ENCODE measurements at places on chromosomes 16 and 17. TPM values are rescaled to one million over a fixed set of nuclear protein-coding genes. Genes with fewer than 3 reads are reported as not detected.

Gene CCL8
- total RNA-seq, result 0.05 TPM

Gene CRHR1
- not detected for total RNA-seq

Gene DNAH2
- not detected for total RNA-seq

Gene NPIPB6
- not detected for total RNA-seq

Gene WIPI1
- total RNA-seq, result 65.5 TPM

Gene LHX1
- not detected for total RNA-seq

Gene ITGA2B
- 1.0 TPM for total RNA-seq

Gene KRT39
- not detected for total RNA-seq

Gene TSPOAP1
- 0.14 TPM for total RNA-seq

Gene GPR139
- not detected for total RNA-seq

Gene TMC7
- 6.5 TPM for total RNA-seq

Gene C1QTNF8
- total RNA-seq, result not detected

Gene STX1B
- 0.70 TPM for total RNA-seq

Gene MPP3
- 4.9 TPM for total RNA-seq

Gene SGCA
- total RNA-seq, result not detected

Gene FNDC8
- not detected for total RNA-seq

Gene RCVRN
- total RNA-seq, result not detected

DNA sequence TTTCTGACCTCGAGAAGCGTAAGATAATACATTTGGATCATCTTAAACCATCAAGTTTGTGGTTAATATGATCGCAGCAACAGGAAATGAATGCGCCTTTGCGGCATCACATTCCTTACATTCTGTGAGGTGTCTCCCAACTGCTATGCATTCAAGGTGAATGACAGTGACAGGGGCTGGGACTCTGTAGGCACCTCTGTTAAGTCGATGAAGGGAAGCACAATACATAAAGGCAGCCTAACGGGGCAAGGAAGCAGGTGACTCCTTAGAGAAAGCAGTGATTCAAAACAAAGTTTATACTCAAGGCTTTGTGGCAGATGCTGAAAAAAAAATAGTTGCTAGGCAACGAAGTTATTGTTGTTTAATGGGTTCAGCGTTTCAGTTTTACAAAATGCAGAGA lies 21.6 kb upstream of the EVPL start:
- peak; percentile 37 for DNase-seq

DNA sequence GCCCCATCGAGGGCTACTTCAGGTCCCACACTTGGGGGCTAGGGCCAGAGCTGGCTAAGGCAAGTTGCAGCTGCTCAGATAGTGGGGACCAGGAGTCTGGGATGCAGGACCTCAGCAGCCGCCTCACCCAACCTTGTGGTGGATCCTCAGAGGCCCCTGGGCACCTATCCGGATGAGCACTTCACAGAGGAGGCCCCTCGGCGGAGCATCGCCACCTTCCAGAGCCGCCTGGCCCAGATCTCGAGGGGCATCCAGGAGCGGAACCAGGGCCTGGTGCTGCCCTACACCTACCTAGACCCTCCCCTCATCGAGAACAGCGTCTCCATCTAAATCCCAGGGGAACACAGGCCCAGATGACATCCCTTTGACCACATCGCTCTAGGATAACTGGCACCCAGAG lies 9.4 kb downstream of the ALOX15B start:
- no peak for DNase-seq

- DNase-seq, result no peak
These were observed 69.8 kb downstream of the KSR1 start for GRCh38 chr17:27525836-27526603.

- no peak for DNase-seq
These were observed 165.3 kb downstream of the MRTFB start for GRCh38 chr16:14236401-14236800.

- no peak for DNase-seq
These were observed 1.7 kb downstream of the NME3 start for GRCh38 chr16:1769402-1770300.

DNA sequence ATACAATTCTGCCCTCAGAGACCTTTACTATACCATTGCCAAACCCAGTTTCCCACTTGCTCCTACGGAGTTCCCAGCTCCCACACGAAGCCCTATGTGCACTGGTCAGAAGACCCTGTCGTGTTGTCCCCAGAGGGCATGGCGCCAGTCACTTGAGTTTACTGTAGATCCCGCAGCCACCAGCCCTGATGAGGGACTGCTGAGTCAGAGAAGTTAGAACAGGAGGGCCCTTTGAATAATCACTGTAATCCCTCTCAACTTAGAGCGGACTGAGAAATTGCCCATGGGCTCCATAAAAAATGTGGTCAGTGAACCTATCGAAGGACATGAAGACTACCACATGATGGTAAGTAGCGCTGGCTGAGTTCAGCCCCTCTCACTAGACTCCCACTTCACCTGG lies 9.2 kb downstream of the UBFD1 start:
- no peak for DNase-seq

DNA sequence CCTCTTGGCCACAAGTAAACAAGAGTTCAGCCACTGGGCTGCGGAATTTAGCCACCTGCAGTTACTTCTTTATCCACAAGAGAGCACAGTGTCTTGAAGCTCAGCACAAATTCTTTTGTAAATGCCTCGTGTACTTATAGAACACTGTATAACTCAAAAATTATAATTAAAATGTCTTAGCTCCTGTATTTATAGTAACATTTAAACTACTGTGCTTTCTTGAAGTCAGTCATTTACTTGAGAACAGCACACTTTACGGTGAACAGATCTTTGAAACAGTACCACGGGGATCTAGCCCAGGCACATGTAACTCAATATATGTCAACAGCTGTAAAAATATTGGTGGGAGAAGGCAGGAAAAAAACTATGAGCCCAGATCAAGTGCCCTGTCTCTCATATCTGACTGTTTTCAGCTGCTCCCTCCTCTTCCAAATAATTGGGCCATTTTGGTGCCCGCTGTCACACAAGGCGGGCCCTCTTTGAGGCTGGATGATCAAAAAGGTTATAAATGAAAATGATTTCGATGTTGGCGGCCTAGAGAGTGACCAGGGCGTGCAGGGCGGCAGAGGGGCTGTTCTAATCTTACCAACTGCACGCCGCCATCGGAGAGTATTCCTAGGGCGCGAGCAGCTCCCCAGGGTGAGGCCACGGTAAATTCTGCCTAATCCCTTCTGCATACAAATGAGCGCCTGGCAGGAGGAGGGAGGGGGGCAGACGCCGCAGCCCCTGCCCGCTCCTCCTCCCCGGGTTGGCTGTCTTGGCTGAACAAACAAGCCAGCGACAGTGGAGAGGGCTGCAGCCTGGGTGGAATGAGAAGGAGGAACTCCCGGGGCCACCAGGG lies 183.2 kb downstream of the C16orf78 start:
- DNase-seq, result peak; percentile 56

DNA sequence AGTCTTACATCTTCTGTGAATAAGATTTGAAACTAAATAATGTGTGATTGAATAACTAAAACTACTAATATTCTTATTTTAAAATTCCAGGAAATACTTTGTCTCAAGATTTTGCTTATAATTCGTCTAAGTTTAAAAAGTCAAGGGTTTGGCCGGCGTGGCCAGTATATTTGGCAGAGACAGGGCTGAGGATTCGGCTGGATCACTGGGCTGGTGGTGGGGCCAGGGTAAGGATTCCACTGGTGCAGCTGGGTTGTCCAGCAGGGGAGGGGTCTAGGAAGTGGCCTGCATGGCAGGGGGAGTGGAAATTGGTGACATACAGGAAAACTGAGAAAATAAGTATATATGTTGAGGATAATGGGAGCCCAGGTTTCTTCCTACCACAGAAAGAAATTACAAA lies 75.7 kb downstream of the MYO1D start:
- no peak for DNase-seq

DNA sequence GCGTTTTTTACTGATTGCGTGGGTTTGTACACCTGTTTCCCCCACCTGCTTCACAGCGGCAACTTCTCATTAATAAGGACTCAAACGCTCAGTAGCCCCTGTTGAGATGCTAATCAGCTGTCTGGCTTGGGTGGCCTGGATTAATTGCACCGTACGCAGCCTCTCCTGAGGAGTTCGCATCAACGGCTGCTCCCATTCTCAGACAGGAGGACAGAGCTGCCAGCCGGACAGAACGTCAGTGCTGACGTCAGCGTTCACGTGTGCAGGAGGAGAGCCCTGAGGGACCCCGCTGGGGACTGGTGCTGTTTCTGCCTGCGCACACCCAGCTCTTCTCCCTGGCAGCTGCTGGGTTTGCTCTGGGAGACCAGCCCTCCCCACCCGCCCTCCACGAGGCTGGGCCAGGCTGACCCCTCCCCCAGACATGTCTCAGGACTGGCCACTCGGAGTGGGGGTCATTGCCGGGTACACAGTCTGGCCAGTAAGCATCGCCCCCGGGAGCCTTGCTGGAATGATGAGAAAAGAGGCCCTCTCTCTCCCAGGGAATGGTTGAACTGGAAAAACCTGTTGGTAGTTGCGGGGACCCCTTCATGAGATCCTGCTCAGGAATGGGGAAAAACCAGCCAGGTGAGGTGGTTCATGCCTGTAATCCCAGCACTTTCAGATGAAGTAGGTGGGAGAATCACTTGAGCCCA lies 5.7 kb upstream of the BANP start:
- peak; percentile 83 for DNase-seq

DNA sequence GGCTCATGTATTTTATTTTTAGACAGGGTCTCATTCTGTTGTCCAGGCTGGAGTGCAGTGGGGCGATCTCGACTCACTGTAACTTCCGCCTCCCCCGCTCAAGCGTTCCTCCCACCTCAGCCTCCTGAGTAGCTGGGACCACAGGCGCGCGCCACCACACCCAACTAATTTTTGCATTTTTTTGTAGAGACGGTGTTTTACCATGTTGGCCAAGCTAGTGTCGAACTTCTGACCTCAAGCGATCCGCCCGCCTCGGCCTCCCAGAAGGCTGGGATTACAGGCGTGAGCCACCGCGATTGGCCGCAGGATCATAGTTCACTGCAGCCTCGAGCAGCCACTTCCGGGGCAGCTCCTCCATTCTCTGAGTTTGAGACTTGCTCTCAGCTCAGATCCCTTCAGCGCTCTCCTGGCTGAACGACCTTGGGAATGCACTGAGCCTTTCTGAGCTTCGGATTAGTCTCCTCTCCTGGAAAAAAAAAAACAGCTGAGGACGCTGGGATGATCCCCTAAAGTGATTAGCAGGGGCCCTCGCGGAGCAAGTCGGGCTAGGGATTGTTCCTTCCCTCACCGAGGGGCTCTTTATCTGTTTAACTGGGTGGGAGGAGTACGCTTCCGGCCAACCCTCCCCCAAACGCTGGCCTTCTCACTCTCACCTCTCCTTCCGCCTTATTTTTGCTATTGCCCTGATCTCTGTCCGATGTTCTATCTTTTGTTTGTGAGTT lies 1.1 kb upstream of the PKMYT1 start:
- DNase-seq, result no peak

DNA sequence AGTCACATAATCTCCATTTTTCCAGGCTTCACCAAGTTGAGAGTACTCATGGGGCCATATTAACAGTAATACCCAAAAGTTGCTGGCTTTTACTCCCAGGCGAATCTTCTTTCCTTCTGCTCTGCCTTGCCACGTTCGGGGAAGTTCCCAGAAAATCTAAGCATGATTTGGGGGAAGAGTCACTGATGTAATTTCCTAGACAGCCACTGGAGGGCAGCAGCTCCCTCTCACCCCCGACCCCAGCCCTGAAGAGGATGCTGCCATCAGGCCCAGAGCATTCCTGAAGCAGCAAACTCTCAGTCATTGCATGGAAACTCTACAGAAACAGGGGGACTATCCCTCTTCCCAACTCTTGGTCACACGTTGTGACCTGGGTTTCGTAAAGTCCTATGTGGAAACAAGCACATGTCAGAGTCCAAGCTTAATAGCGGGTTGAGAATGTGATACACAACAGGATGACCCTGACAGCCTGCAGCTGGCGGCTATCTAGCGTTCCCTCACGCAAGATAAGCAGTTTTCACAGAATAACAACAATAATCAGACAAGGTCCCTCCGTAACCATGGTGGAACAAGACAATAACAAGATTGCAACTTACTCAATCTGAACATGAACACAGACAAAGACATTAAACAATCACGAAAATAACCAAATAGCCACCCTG lies 43.8 kb upstream of the DHX40 start:
- peak; percentile 74 for DNase-seq

DNA sequence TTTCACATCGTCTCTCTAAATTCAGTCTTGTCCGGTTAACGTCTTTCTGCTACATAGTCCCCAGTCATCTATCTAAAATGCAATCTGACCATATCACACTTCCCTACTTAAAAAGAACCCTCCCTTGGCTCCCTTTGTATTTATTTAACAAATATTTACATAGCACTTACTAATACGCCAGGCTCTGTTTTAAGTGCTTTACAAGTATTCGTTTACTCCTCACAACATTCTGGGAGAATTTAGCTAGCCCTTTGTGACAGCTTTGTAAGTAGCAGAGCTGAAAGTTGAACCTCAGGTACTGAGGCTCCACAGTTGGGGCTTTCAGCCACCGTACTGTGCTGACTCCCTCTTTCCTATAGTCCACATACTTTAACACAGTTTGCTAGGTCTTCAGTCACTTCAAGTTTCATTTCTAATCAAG lies 9.2 kb downstream of the PAFAH1B1 start:
- DNase-seq, result no peak

- DNase-seq, result no peak
These were observed 52.7 kb downstream of the TIMM22 start for GRCh38 chr17:1049446-1050225.

DNA sequence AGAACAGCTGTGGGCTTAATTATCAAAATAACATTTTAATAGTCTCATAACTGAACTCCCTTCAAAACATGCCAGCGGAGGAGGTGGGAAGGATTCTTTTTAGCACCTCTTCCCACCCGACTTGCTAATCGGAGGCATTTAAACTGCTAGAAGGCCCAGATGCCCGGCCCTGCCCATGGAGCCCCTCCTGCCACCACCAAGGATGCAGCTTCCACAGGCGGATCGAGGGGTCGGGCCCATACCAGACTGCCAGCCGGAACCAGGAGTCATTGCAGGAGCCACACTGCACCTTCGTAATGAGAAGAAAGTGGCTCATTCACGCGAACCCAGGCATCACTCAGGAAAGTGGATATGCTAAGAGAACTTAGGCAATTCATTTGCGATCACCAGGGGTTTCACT lies 201.2 kb downstream of the C16orf78 start:
- no peak for DNase-seq

DNA sequence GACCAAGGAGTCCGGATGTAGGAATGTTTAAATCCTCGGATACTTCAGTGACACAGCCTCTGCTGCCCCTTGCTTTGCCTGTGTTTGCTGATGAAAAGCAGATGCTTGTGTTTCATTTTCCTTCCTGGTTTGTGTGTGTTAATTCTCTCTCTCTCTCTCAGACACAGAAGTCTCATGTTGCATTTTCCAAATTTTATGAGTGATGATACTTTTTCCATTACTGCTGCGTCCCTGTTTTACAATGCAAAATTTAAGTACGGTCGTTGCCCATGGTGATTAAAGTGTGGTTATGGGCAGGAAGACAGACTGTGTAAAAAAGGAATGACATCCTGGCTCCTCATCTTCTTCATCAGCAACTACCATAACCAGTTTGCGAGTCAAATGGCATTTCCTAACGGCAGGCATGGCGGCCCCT lies 5.7 kb downstream of the RMI2 start:
- DNase-seq, result no peak

- DNase-seq, result no peak
These were observed 62.6 kb upstream of the TMEM97 start for GRCh38 chr17:28256370-28256769.
